Activated T-helper 1 cell treated with Interleukin-2 at 50 U/mL for 16 hours (primary cell): ENCODE measurements at places on chromosomes 3 and 15.
A peak's percentile ranks its signal among the peaks of the same experiment; 100 is the strongest.

DNA sequence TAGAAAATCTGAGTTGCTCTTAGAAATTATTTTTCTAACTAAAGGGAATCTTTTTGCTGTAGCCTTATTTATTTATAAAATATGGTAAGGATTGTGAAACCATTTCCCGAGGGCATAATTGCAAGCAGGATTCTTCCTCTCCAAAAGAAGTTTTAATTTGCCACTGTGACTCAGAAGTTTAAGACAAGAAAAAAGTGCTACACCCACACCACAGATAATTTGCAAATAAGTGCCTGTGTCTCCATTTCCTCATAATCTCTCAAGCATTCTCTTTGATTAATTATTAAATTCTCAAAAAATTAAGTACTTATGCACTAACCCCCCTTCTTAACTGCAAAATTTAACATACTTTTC, 43.6 kb downstream of the RASA2 start:
- no peak for DNase-seq

GRCh38 chr3:111787556-111788463, 71.3 kb upstream of the PHLDB2 start:
- DNase-seq: no peak

DNA sequence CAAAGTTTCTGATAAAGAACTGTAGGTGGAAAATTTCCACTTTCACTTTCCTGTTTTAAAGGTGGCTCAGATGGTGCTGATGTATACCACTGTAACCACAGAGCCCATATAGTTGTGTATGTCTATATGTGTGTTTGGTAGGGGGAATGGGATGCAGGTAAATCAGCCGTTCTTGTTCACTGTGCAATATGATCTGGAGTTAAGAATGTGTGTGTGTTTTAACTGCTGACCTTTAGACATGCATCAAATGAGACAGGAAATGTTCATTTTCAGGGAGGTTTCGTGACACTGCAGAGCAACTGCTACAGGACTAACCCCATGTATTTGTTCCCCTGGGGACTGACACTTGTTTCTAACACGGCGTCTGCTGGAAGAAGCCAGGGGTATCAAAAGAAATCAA, 180.5 kb downstream of the TAFA4 start:
- DNase-seq: no peak

DNA sequence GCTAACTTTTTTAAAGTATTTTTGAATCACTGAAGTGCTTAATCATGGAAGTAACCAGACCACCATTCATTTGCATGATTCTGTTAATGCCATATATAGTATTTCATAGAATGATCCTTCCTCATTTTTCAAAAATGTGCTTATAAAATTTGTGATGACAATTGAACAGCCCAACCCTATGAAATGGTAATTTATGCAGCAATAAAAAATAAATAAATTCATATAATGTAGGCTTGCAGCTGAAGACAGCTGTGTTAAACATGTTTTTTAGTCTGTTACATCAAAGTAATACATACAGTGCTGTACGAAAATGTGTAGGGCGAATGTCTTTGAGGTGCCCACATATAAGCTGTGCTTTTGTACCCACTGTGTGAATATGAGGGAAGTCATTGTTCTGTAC, 131.7 kb downstream of the FILIP1L start:
- DNase-seq: no peak

DNA sequence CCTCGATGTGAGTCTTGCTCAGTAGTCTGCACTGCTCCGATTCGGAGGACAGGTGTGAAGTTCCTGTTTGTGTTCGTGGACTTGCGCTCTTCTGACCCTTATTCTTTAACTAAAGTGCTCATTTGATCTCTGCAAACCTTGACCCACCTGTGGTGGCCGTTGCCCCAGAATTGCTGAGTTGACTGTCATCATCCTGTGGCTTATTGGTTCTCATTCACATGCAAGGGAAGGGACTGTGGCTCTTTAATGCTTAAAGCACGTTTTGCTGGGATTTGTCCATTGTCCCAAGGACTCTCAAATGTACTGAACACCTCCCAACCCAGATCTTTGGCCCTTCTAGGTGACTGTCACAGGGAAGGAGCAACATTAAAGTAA, 13.4 kb downstream of the SYNM start:
- DNase-seq: no peak

DNA sequence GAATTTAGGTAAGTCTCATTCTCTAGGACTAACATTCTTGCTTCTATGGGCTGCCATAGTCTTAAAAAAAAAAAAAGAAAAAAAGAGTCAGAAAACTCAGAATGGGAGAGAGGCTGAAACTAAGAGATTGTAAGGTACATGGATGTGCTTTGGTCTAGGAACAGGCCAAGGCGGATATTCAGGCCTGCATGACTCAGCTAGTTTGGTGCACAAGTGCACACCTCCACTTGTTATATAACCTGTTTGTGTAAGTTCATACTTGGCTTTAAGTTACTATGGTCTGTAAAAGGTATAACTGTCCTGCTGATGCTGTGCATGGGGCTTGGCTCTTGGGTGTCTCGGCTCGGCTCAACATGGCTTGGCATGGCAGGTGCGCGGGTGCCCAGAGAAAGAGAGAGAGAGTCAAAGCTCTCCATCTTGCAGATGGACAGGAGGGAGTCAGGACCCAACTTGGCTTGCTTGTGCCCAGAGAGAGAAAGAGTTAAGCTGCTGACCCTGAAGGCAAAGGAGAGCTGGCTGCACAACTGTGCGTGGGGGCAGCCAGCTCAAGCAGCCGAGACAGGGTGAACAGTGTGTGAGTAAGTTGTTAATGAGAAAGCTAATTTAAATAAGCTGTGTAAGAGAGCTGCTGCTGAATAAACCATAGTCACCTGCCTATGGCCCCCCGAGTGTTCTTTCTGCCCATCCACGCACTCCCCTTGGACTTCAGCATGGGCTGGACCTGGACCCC, 31.4 kb upstream of the CHRNB4 start:
- DNase-seq: no peak

DNA sequence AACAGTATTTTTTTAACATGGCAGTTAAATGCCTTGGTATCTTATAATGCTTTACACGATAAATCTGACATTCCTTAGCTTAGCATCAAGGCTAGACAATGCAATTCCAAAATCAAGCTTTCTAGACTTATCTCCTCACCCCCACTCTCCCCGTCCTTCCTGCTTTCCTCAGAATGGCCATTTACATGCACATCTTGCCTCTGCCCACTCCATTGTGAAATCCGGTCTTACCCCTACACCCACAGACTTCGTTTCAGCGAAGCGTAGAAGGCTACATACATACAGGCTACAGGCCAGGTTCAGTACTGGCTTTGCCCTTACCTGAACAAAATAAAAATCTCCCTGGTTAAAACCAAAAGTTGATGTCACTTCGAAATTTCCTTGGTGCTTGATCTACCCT, 58.6 kb upstream of the SLC12A8 start:
- DNase-seq: no peak

DNA sequence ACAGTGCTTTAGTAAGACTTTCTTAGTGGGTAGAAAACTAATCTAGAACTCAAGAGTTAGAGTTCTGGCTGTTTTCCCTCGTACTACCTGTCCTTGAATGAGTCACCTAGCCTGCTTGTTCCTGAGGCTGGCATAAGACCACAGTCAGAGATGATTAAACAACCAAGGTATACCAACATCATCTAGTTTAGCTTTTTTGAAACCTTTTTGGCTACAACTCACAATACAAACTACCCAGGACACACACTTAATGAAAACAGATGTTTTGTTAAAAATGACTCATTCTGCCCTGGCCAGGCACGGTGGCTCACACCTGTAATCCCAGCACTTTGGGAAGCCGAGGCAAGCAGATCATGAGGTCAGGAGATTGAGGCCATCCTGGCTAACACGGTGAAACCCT, 4.6 kb downstream of the MCCC1 start:
- DNase-seq: no peak

- DNase-seq: peak; percentile 36
These were observed 13.1 kb downstream of the TNK2 start for GRCh38 chr3:195895078-195895860.

DNA sequence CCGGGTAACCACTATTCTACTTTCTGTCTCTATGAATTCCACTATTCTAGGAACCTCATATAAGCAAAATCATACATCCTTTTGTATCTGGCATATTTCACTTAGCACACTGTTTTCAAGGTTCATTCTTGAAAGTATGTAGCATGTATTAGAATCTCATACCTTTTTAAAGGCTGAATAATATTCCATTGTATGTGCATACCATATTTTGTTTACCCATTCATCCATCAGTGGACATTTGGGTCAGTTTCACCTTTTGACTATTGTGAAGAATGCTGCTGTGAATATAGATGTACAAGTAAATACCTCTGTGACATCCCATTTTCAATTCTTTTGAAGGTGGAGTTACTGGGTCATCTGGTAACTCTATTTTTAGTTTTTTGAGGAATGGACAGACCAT, 36.6 kb upstream of the SEC22A start:
- DNase-seq: no peak

DNA sequence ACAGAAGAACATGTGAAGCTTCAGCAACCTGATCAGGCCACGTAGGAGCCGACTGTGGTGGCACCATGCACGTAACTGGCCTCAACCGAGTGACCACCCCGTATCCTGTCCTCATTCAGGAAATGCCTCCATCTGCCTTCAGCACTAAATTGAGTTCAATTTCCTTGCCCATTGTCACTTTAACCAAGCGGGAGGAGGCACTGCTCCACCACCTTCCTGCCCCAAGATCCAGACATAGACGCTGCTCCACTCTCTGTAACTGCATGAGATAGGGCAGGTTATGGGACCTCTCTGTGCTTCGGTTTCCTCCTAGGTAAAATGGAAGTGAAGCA, 80.1 kb upstream of the POMGNT2 start:
- no peak for DNase-seq

- DNase-seq: no peak
These were observed 6.8 kb downstream of the USP4 start for GRCh38 chr3:49333091-49333490.

DNA sequence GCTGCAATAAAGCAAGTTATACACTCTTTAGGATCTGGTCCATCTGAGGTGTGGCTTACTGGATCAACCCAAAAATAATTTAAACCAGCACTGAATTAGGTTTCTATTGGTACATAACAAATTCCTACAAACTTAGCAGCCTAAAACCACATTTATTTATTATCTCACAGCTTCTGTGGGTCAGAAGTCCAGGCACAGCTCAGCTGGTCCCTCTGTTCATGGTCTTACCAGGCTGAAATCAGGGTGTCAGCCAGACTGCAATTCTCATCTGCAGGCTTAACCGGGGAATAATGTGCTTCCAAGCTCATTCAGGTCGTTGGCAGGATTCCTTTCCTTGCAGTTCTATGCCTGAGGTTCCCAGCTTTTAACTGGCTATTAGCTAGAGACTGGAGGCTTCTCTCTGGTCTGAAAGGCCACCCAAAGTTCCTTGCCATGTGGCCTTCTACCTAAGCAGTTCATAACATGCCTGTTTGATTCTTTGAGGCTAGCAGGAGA, 477.4 kb upstream of the WNT5A start:
- no peak for DNase-seq

- no peak for DNase-seq
These were observed 13.7 kb upstream of the RAF1 start for GRCh38 chr3:12677616-12678015.

GRCh38 chr3:46058981-46059380, 31.7 kb upstream of the XCR1 start:
- no peak for DNase-seq

- no peak for DNase-seq
These were observed 76.0 kb downstream of the ZNF609 start for GRCh38 chr15:64536244-64536836.

GRCh38 chr3:141400073-141400971, 32.0 kb downstream of the ZBTB38 start:
- DNase-seq: no peak
